ENCODE measurements at places on chromosomes 11 and 22.

DNA sequence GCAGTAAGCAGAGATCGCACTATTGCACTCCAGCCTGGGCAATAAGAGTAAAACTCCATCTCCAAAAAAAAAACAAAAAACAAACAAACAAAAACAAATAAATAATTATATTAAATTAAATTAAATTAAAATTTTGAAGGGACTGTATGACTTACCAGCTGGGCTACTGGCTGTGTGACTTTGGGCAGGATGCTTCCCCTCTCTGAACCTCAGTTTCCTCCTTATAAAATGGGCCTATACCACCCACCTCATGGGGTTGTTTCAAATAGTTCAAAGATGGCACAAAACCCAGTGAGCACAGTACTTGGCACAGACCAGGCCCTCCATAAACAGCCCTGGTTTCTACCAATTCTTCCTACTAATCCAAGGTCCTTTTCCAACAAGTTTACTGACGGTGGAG is 34.9 kb downstream of the ASCC2 start:
- no peak for DNase-seq

DNA sequence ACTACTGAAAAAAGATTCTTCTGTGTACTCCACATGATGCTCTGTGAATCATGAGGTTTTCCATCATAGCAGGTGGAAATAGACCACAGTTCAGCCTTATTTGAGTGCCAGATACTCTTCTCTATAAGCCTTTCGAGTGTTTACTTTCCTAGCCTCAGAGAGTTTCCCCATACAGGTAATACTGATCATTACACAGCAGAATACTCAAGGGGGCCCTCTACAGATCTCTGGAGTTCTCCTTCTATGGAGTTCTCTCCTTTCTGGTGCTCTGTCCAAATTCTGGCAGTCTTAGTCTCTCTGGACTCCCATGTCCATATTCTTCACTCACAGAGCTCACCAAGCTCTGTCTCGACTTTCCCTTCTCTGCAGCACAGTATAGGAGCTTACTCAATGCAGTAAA is 175.7 kb upstream of the CARD18 start:
- DNase-seq, result no peak

- DNase-seq, result peak; percentile 92
Measured at GRCh38 chr11:57480409-57481137, 20.2 kb downstream of the RTN4RL2 start.

DNA sequence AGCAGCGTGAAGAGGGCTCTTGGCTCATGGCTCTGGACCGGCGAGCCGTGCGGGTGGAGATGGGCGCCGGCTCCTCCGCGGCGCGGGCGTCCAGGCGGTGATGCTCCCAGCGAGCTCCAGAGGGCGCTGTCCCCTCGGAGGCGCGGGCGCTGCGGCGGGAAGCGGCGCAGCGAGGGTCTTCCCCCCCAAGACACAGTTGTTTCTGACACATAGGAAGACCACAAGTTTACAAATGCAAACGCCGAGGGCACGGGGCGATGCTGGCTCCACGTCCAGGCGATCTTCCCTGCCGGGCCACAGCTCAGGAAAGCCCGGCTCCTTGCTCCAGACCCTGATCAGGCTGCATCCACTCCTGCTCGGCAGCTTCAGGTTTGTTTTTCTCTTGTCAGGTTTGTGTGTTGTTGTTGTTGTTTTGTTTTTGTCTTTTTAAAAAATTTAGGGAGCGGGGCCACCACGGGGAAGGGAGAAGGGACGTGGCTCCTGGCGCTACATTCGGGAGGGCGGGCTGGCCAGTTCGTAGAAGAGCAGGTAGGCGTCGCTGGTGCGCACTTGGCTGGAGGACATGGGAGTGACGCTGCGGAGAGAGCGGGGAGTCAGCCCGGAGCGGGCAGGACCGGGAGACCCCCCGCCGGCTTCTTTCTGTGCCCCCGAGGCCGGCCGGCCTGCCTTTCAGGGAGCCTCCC is 10.0 kb upstream of the MFRP start:
- DNase-seq, result peak; percentile 89

GRCh38 chr11:119419834-119420492 is 3.0 kb downstream of the THY1 start:
- DNase-seq, result no peak

- DNase-seq, result no peak
Measured at GRCh38 chr11:118636569-118637290, 29.3 kb downstream of the PHLDB1 start.

DNA sequence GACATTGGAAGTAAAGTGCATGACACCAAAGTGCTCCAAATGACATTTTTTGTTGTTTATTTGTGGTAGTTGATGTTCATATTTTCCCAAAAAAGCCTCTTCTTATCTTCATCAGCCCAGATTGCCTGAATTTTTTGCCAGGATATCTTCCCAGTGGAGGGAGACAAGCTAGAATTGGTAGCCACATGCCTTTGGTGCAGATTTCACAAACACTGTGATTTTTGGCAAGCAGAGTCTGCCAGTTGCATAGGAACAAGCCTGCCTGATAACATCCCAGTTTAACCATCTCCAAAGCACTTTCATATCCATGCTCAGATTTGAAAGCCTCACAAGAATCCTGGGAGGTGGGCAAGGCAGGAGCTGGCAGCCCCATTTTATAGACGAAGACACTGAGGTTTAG is 102.3 kb upstream of the SYT13 start:
- DNase-seq, result no peak

GRCh38 chr11:119109843-119110242 is 2.7 kb downstream of the C2CD2L start:
- no peak for DNase-seq

- no peak for DNase-seq
Measured at GRCh38 chr22:41935015-41935351, 8.4 kb upstream of the TNFRSF13C start.

GRCh38 chr11:132258875-132259274 is 888.5 kb downstream of the NTM start:
- no peak for DNase-seq

GRCh38 chr11:68007498-68008380 is 2.4 kb upstream of the ALDH3B1 start:
- DNase-seq, result no peak

GRCh38 chr22:40024201-40025061 is 29.7 kb downstream of the FAM83F start:
- peak; percentile 67 for DNase-seq

DNA sequence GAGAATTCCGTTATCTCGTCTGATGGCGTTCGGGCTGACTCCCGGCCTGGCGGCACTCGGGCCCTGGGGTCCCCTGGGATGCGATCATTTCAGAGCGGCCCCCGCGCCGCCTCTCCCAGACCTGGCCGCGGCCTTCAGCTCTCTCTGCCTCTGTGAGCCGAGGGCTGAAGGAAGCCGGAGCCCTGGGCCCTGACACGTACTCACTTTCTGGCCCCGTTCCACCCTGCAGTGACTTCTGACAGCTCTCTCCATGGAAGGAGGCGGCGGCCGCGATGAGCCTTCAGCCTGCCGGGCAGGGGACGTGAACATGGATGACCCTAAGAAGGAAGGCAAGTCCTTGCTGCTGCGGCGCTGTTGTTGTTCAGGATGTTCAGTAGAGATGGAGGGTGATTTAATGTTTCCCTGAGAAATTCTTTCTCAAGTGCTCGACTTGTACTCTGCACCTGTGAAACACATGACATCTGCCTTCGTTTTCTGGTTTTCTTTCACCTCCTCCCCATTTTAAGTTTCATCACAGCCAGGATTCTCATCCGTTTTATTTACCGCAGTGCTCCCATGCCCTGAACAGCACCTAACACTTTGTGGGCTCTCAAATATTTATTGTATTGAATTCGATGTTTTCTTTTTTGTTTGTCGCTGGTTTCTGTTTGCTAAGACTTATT is 612 bp downstream of the GTSE1 start:
- DNase-seq, result peak; percentile 22

DNA sequence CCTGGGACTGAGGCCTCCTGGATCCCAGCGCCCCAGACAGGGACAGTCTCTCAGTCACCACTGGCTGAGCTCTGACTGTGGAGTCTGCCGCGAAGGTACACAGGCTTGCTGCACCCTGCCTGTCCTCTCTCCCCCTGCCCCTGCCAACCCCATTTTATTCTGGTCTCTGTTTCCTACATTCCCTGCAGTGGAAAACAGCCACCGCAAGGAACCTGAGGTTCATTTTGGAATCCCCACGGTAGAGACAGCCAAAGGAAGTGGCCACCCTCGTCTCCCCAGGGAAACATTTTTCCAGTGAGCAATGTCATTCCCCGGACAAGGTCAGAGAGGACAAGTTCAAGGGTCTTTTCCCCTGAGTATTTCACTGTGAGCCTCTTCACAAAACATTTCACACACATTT is 56.6 kb downstream of the FBXO7 start:
- no peak for DNase-seq

- no peak for DNase-seq
Measured at GRCh38 chr11:88354912-88355311, 17.4 kb upstream of the CTSC start.

DNA sequence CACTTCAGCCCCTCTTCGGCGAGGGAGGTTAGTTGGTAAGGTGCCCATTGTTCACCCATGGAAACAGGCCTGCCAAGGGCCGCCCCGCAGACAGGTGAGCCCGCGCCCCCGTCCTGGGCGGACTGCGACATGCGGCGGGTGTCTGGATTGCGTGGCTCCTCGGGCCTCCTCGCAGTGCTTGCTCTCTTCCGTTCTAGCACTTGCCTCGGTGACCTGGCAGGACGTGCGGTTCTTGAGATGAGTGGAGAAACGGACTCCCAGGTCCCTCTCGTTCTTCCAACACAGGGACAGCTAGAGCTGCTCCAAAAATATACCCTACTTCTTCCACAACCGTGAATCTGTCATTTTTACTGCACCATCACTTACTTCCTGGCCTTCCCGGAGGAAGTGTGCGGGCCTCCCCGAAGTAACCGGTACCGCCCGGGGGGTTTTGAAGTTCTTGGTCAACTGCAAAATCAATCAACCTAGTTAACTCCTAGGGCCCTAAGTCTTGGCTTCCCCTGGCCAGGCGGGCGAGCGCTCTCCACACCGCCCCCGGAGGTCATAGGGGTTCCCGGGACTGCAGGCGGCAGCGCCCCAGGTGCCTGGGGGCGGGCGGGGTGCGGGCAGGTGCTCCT is 745 bp upstream of the ZBTB44 start:
- no peak for DNase-seq

DNA sequence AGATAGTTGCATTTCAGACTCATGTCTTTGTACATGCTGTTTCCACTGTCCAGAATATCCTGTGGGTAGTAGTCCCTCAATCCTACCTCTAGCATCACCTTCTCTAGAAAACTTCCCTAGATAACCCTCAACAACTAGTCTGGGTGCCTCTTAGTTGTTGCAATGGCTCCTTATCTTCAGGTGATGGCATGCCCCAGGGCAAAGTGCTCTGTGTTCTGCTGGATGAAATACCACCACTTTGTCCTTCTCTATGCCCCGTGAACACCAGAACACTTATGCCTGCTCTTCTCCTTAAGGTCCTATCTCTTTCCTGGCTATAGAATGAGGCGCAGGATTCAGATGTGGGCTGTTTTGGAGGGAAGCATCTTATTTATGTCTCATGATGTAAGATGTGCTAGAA is 158.3 kb upstream of the CTSC start:
- no peak for DNase-seq

DNA sequence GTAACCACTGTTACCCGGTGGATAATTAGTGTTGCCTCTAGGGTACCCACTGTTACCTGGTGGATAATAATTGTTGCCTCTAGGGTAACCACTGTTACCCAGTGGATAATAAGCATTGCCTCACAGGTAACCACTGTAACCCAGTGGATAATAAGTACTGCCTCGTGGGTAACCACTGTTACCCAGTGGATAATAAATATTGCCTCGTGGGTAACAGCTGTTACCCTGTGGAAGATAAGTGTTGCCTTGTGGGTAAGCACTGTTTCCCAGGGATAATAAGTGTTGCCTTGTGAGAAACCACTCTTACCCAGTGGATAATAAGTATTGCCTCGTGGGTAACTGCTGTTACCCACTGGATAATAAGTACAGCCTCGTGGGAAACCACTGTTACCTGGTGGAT is 9.3 kb upstream of the NXPE4 start:
- DNase-seq, result no peak

DNA sequence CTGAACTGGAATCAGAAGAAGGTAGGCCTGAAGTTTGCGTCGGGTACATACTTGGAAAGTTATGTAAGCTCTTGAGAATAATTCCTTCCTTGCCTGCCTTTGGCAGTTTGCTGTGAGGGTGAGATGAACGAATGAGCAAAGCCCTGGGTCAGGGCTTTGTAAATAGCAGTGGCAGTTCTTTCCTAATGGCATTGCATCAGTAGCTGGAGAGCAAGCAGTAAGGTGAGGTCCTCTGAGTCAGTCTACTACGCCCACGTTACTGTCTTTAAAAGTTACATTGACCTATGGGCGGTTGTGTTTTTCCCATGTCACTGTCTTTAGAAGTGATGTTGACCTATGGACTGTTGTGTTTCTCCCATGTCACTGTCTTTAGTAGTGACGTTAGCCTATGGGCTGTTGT is 179.1 kb upstream of the E2F8 start:
- no peak for DNase-seq

GRCh38 chr11:8342821-8343681 is 79.4 kb upstream of the LMO1 start:
- DNase-seq, result peak; percentile 50

GRCh38 chr11:43130616-43131015 is 181.2 kb upstream of the API5 start:
- DNase-seq, result no peak

GRCh38 chr11:74685905-74686304 is 45.3 kb downstream of the CHRDL2 start:
- no peak for DNase-seq

DNA sequence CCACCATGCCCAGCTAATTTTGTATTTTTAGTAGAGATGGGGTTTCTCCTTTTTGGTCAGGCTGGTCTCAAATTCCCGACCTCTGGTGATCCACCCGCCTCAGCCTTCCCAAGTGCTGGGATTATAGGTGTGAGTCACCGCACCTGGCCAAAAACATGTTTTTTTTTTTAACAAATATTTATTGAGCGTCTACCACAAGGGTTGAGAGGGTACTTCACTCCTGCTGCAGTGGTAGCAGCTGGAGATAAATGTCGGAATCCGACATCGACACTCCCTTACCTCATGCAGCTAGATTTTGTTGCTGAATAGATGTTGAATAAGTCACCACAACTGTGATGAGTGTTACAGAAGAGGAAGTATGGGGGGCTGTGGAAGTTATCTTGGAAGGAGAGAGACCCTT is 971 bp downstream of the DNAJB13 start:
- DNase-seq, result no peak

- no peak for DNase-seq
Measured at GRCh38 chr11:76408171-76408965, 27.2 kb downstream of the GVQW3 start.

GRCh38 chr22:50189184-50189848 is 3.6 kb downstream of the TRABD start:
- no peak for DNase-seq

DNA sequence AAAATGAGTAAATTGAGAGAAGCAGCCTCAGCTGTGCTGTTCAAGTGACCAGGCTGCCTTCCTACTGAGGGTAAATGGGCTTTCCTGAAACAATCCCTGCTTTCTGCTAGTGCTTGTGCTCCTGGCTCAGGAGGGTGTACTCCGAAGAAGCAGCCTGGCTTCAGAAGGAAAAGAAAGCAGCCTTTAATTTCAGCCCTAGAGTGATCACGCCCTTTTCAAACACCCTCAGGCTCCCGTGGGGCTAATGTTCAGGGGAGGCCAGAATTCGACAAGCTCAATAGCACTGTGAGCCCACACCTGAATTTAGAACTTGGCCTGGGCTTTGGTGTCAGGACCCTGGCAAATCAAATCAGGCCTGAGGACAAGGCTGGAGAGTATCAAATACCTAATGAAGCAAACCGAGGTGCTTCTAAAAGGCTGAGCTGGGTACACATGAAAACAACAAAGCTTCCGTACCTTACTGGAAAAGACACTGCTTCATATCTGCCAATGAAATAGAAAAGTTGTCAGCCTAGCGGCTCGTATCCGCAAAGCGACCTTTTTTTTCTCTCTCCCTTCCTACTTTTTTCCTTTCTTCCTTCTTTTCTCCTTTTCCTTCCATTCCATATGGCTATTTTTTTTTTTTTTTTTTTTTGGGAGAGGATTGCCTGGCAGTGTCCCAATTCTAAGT is 387.8 kb downstream of the SOX6 start:
- DNase-seq, result no peak
